NCI-H69 (cell line): ENCODE measurements at places on chromosomes 12 and 14.

DNA sequence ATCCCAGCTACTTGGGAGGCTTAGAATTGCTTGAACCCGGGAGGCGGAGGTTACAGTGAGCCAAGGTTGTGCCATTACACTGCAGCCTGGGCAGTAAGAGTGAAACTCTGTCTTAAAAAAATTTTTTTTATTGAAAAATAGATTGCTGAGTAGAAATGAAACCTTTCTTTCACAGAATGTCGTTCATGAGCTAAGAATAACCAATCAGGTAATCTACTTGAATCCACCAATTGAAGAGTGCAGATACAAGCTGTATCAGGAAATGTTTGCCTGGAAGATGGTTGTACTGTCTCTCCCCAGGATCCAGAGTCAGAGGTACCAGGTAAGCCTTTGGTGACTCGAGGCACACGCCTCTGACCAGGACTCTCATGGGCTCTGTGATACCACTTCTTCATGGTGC lies 27.0 kb downstream of the DYNC1H1 start:
- DNase-seq = peak; percentile 21

DNA sequence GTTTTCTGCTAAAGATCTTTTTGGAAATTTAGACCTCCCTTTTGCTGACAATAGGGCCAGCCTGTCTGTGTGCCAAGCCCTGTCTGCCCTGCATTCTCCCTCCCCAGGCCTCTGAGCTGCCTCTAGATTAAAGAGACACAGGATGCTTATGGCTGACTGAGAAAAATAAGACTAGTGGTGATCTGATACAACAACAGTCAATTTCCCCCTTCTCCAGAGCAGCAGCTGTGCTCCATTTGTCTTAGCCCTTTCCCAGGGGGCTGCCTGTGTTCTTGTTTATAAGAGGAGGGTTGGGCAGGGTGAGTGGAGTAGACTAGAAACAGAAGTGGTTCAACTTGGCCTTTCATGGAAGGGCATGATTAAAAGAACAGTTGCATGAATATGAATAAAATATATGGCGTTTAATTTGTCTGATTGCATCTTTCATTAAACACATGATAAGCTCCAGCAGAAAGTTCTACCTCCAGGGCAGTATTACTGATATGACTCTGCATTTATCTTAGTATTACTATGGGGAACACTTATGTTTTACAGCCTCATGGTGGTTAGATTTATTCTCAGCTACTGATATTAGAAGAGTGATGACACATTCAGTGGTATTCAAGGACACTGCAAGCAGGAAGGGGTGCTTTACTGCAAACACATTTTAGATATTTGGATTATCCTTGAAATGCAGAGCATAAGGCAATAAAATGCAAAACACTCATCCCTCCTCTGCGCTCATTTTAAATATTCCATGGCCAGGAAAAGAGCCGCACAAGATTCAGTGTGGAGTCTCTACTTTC lies 150.2 kb upstream of the CLEC14A start:
- DNase-seq = peak; percentile 98

DNA sequence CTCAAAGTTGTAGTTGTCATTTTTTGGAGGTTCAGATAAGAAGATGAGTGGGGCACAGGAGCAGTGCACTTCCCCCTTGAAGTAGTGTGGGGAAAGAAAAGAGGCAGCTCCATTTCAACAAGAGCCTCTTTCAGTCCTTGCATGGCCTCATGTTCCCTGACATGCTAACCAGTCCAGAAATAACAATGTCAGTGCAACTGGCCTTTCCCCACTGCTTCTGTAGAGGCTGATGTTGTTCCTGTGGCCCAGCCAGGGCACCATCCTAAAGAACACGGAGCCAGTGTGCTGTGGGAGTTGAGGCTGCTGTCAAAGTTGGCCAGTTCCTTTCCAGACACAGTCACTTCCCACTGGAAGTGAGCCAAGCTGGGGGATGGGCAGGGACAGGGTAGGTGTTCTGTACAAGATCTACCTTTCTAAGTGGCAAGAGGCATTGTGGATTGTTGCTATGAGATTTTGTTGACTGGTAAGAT lies 77.7 kb upstream of the SLC38A2 start:
- peak; percentile 52 for DNase-seq

GRCh38 chr14:75301666-75302325 lies 23.2 kb downstream of the FOS start:
- DNase-seq = no peak

DNA sequence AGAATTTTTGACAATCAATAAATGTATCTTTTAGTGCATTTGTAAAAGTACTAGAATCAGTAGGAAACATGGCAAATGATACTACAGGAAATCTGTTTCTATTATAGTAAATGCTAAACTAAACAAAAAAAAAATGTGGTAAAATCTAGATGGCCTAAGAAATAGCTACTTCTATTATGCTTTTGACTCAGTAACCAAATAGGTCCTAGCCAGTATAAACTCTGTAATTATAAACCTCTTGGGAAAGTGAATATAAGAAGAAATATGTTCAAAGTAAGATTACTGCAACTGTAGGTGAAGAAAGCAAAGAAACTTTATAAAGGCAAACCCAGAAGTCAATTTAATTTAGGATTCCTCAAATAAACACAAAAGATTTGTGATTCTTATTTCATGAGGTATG lies 581.2 kb downstream of the LRFN5 start:
- DNase-seq = no peak

GRCh38 chr12:109760031-109760929 lies 46.7 kb downstream of the FAM222A start:
- peak; percentile 54 for DNase-seq

GRCh38 chr14:74638966-74639365 lies 26.9 kb upstream of the LTBP2 start:
- DNase-seq = peak; percentile 52

DNA sequence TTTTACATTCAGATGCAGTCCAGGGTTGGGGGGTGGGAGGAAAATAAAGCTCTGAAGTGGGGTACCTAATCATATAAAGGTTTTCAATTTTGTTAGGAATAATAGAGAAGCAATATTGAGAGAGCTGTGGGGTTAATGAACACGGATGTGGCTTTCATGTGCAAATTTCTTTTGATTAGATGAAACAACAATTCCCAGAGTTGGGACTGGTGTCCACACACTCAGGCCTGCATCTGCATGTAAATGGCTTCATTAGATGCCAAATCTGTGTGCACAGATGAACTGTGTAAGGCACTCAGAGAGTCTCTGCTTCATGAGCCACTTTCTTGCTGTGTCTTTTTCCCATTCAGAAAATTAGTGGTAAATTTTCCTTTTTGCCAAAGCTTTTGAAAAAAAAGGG lies 377.1 kb upstream of the NOVA1 start:
- no peak for DNase-seq

DNA sequence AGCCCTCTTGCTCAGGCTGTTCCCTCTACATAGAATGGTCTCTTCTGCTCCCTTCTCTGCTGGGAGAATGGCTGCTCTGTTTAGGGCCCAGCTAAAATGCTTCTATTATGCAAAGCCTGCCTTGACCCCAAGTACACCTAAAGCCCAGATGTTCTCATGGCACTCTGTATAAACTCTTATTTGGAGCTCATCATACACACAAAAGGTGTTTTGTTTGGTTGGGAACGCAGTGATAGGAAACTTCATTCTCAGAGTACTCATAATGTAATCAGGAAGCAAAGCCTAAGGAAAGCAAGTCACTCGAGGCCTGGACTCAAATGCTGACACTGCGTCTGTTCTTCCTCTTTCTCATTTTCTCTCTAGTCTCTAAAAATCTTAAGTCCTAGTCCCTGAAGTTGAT lies 38.2 kb upstream of the SYCP3 start:
- DNase-seq = no peak

DNA sequence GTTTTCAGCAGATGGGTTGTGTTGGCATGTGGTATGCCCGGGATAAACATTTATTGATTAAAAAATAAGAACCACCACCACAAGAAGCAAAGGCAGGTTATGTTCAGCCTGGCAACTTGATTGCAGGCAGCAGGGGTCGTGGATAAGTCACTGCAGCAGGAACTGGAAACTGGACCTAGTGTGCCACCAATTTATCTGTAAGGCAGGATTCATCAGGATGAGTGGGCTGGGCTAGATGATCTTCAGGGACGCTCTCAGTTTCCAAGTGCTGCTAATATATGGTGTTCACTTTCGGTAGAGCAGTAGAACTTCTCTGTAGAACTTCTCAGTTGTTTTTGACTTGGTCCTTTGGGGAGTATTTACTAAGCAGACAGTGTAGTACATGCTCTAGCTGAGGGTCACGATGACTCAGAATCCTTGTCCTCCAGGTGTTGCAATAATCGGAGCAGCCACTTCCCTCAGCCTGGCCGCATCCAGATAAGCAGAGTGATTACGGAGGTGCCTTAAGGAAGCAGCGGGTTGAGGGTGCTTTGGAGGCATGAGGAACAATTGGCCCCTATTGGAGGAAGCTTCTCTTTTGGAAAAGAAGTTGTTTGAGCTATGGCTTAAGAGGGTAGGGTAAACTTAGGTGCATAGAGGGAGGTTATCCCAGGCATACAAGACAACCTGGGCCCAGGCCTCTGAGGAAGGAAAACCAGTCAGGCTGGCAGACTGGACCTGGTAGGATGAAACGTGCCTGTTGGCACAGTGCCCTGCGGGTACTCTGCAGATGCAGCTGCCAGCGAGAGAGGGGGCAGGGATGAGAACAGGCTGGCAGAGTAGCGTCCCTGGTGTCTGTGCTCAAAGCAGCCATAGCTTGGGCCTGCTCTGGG lies 104.0 kb downstream of the GPR135 start:
- DNase-seq = peak; percentile 92

DNA sequence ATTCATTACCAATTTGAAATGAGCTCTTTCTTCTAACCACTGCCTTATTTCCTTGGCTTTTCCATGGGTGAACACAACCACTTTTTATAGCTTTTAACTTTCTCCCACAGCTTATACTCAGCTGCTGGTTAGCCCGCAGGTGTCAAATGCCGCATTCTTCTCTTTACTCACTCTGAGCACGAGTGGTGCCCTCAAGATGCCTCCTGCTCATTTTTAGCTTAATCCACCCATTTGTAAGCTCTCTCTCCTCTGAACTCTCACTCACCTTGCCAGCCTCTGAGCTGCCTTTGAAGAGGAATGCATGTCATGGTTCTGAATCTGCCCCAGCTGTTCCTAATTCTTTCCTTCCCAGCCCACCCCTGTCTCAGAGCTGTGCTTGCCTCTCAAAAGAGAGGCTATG lies 449.4 kb upstream of the PRICKLE1 start:
- DNase-seq = peak; percentile 34

- DNase-seq = no peak
These were observed 78.7 kb downstream of the FSCB start for GRCh38 chr14:44428231-44428945.

GRCh38 chr12:95204141-95204866 lies 13.0 kb downstream of the FGD6 start:
- peak; percentile 31 for DNase-seq

DNA sequence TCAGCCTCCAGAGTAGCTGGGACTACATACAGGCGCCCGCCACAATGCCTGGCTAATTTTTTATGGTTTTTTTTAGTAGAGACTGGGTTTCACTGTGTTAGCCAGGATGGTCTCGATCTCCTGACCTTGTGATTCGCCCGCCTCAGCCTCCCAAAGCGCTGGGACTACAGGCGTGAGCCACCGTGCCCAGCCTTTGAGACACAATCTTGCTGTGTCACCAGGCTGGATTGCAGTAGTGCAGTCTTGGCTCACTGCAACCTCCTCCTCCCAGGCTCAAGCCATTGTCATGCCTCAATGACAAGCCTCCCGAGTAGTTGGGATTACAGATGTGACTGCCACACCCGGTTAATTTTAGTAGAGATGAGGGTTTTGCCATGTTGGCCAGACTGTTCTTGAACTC lies 21.3 kb upstream of the STRN3 start:
- no peak for DNase-seq

DNA sequence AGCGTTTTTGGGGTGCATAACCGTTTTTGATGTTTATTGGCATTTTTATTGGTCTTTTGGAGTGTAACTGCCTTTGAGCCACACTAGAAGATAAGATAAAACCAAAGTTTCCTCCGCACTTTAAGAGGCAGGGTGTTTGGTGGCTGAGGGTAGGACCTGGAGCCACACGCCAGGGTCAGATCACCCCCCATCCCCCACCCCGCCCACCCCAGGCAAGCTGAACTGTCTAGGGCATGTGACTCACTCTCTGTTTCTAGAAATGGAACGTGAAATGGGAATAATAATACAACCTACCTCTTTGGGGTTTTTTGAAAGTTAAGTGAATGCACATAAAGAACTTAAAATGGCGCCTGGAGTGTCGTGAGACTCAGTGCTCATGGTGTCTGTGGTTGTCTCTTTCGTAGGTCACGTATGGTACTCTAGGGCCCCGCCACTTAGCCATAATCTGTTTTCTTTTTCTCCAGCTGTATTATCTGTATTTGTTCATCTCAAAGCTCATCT lies 56.0 kb downstream of the PPP2R5C start:
- DNase-seq = no peak

DNA sequence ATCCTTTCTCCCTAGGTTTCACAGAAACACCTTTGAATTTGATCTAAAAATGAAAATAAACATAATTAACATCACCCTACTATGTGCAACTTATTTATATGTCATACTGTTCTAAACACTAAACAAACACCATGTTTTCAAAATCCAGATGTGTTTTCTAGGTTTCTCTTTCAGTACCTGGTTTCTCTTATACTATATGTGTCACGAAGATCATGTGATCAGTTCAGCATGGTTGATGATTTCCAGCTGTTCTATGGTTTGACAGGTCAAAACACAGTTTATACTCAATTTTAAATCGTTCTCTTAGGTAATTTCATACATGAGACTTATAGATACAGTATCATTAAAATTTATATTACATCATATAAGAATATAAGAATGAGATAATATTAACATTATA lies 373.1 kb downstream of the SOX5 start:
- no peak for DNase-seq
